ENCODE measurements at places on chromosomes 1 and 21.

GRCh38 chr1:236558081-236558480, 34.3 kb downstream of the LGALS8 start:
- DNase-seq = no peak

- DNase-seq = no peak
Measured at GRCh38 chr21:21897275-21897883, 899.2 kb downstream of the NCAM2 start.

GRCh38 chr1:223242971-223243370, 99.9 kb upstream of the TLR5 start:
- no peak for DNase-seq

DNA sequence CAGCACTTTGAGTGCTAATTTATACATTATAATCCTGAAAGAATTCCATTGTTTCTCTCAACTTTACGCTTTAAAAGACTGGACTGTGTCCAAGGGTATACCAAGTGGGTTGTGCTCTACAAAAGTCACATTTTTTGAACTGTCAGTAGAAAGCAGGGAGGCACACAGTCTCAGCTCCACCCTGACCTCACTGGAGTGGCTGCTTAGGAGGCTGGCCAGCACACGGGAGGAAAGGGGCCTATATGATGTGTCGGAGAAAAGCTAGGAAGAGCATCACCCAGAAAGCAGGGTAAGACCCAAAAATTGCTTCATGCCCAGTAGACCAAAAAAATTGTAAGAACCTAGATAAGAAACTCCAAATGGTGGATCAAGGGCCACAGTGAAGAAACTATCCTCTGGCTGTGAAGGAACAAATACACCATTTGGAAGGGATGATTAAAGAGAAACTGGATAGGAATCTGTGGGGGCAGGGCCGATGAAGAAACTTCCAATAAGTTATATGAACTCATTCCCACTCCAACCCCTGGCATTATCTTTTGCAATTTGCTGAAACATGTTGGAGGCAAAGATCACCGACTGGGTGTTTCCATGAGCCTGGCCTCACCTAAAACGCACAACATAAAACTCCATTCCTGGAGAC, 1.9 kb downstream of the S100A10 start:
- no peak for DNase-seq

DNA sequence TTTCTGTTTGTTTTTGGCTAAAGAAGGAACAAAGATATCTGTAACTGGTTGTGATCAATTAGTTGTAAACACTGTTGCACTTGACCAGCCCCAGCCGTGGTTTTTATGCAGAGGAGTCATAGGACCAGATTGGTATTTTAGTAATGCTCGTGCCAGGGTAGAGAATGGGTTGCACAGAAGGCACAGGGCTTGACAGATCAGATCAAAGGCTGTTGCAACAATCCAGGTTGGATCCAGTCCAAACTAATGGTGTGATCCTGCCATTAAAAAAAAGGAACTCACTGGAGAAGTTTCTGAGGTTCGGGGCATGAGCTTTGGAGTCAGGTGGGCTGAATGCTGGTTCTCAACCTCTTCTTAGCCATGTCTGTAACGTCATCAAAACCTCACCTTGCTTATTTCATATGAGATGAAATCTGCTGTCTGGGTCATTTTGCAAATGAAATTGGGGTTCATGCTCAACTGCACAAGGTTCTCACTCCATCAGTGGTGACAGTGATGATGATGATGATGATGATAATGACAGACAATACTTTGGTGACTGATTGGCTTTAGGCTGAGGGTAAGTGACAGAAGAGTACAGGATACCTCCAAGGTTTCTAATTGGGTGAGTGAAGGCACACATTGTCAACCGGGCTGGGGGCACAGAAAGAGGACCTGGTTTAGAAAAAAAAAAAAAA, 43.1 kb downstream of the ZNF281 start:
- no peak for DNase-seq

- no peak for DNase-seq
Measured at GRCh38 chr1:40858856-40859416, 3.2 kb downstream of the CITED4 start.

DNA sequence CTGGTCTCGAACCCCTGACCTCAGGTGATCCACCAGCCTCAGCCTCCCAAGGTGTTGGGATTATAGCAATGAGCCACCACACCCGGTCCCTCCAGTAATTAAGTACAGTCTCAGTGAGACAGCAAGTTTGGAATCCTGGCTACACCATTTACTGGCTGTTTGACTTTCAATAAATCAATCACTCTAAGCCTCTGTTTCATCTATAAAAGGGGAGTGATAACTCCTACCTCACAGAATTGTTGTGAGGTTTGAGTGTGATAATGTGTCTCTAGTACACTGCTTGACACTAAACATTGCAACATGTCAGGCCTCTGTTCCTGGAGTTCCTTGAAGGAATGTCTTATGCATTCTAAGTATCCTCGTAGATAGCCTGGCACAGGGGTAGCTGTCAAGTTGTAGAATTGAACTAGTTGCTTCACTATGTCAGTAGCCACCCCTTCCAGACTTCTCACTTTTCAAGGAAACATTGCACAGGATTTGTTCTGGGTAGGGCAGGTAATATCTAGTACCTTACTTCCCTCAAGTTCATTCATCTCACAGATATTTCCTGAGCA, 12.4 kb downstream of the ENTREP3 start:
- no peak for DNase-seq

GRCh38 chr21:42223826-42224575, 5.1 kb downstream of the ABCG1 start:
- no peak for DNase-seq

DNA sequence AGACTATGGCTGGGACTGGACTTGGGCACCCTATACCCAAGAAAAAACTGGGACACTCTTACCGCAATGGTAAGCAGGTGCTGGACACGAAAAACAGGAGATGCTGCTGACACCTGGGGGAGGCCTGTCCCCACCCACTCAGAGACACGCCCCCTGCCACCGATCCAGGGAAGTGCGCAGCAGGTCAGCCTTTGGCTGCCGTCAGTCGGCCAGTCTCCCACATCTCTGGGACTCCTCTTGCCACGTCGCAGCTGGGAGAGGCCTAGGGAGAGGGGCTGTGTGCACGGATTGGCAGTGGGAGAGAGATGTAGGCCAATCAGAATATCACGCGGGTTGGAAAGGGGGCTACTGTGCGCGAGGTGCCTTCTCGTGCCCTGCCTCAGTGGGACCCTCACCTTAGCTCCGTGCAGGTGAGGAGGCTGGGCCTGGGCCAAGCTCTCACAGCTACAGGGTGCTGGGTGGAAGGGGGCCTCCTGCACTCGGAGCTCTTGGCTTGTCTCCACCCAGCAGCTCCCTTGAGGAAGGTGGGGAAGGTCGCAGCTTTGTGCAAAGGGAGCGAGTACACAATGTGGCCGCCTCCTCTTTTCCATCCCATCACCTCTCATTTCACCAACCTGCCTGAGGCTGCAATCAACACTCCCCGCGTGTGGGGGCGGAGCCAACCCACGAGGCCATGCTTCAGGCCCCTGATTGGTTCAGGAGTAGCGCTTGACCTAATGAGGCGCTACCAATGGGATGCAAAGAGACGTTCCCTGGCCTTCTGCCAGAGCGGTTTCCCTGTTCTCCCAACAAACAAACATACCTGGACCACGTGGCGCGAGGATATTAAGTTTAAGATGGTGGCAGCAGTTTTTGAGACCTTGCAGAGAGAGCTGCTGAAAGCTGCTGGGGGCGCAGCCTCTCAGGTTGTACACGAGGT, 25.7 kb upstream of the LDLRAP1 start:
- no peak for DNase-seq

GRCh38 chr1:164591858-164592257, 32.9 kb downstream of the PBX1 start:
- DNase-seq = no peak

DNA sequence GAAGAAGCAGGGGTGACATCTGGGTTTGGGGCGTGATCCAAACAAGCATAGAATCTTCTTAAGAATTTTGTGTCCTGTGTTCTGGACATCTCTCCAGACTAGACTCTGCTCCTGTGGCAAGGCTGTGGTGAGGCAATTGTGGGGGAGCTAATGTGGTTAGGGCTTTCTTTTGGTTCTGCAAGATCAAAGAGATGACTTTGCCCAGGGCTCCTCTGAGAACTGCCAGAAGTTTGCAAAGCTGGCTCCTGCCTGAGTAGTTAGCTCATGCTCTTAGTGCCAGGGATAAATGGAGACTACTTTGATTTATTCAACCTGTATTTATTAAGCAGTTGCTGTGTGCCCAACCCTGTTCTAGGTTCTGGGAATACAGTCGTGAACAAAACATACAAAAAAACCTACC, 34.0 kb upstream of the CRNN start:
- DNase-seq = no peak

GRCh38 chr21:15406791-15407190, 323.0 kb upstream of the USP25 start:
- DNase-seq = no peak

- DNase-seq = no peak
Measured at GRCh38 chr1:86828024-86828423, 85.9 kb downstream of the SELENOF start.

- DNase-seq = no peak
Measured at GRCh38 chr21:39454949-39455668, 3.3 kb downstream of the SH3BGR start.

DNA sequence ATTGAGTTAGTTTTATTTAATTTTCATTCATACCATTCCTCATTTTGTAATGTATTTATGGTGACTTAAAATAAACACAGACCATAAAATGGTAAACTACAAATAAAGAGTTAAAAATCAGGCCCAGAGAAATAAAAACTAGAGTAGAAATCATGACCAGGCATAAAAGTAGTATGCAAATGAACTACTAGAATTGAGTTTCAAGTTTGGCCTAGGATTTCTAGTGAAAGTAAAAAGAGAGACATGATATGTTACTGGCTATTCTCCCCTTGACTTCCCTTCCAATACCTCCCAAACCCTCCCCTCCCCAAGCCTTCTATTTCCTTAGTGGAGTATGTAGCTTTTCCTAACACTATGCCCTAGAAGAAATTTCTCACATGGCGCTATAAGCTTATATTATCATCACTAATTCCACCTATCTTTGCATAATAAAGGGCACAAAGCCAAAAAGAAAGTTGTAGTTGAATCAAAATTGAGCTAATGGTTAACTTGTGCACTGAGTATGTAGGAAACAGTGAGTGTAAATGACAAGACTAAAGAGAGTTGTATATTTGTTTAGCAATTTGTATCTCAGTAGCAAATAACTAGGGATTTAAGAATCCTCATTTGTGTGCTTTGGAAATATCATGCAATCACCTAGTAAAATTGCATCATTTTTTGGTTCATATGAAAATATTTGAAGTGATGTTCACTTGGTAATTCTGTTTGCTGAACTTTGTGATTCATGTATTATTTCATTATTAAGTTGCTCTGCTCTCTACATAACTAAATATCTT, 29.7 kb upstream of the CDC14A start:
- DNase-seq = no peak

- no peak for DNase-seq
Measured at GRCh38 chr1:10001016-10001665, 4.1 kb downstream of the RBP7 start.

GRCh38 chr1:113534875-113535274, 144.6 kb downstream of the MAGI3 start:
- DNase-seq = no peak

GRCh38 chr1:156623946-156624813, 5.0 kb downstream of the HAPLN2 start:
- no peak for DNase-seq

GRCh38 chr1:176575991-176576390, 113.0 kb downstream of the PAPPA2 start:
- no peak for DNase-seq

GRCh38 chr1:240188139-240188538, 96.5 kb downstream of the FMN2 start:
- DNase-seq = no peak

GRCh38 chr1:27306892-27307761, 14.8 kb upstream of the TMEM222 start:
- DNase-seq = no peak

DNA sequence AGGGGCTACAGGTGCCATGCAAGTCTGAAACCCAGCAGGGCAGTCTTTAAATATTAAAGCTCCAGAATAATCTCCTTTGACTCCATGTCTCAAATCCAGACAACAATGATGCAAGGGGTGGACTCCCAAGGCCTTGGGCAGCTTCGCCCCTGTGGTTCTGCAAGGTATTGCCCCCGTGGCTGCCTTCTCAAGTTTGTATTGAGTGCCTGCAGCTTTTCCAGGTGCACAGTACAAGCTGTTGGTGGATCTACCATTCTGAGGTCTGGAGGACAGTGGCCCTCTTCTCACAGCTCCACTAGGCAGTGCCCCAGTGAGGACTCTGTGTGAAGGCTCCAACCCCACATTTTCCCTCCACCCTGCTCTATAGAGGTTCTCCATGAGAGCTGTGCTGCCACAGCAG, 3.7 kb upstream of the MROH9 start:
- no peak for DNase-seq

GRCh38 chr1:192983349-192983980, 75.7 kb downstream of the UCHL5 start:
- DNase-seq = no peak

GRCh38 chr1:21217812-21218596, 41.3 kb upstream of the EIF4G3 start:
- no peak for DNase-seq

- DNase-seq = no peak
Measured at GRCh38 chr1:181789395-181789794, 272.1 kb downstream of the ZNF648 start.

DNA sequence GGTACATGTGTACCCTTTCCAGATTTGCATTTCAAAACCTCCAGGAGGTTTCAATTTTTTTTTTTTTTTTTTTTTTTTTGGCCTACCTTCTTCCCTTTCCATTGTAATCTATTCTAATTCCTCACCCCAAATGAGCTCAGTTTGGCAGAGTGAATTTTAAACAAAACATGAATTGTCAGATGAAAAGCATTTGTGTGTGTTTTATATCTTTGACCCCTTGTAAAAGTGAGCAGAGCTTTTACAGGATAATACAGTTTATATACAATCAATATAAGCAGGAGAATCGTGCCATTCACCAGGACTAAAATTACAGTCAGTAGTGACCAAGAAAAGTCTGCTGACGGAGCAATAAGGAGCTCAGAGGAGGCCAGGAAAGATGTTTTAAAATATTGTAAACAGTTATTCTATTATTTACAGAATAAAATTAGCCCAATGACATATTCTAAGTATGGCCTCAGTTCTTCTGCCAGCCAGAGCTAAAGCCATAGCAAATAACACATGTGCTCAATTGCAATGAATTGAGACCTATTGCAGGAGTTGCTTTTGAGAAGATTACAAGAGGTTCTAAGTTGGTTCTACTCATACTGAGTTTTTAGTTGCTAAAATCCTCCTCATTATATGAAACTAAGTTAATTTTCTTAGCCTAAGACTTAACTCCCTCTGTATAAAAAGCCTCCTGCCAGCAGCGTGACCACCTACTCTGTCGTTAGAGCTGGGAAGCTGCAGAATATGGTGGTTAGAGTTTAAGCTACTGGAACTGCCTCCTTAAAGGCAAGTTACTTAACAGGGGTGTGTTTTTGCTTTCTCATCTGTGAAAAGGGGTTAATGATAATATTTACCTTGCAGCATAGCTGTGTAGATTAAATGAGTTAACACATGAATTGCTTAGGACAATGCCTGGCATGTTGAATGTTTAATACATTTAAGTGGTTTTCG, 50.8 kb upstream of the ZNF326 start:
- no peak for DNase-seq

GRCh38 chr1:3069491-3070308, 697 bp downstream of the PRDM16 start:
- no peak for DNase-seq

Measured in vagina (tissue), 2 donors.